ENCODE measurements at places on chromosomes 2 and 18.

GRCh38 chr2:101112772-101113157, 38.4 kb downstream of the TBC1D8 start:
- no peak for DNase-seq

DNA sequence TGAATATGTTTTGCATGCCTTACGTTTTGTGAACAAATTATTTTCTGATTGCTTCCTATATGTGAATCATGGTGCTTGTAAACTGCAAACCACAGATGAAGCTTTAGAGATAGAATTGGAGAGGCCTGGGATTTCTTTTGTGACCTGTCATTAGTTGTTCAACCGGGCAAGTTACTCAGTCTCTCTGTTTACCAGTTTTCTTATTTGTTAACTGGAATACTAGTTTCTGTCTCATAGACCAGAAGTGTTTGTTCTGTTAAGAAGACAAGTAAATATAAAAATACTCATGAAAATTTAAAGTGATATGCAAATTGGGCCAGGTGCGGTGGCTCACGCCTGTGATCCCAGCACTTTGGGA, 27.3 kb downstream of the DGKD start:
- no peak for DNase-seq

DNA sequence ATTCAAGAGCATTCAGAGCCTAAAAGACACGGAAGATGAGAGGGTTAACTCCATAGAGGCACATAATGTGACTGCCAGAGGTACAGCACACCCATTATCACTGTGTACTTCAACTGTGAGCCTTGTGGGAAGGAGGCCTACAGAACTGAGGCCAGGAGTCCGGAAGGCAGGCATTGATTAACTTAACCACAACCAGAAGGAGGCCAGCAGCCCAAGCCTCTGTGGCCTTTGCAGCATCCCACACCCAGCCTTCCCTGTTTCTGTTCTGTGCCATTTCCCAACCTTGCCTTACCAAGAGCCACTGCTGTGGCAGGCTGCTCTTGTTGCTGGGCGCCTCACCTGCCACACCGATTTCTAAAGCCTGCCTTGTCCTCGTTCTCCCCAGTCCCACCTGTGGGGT, 27.2 kb downstream of the SIGLEC15 start:
- no peak for DNase-seq

DNA sequence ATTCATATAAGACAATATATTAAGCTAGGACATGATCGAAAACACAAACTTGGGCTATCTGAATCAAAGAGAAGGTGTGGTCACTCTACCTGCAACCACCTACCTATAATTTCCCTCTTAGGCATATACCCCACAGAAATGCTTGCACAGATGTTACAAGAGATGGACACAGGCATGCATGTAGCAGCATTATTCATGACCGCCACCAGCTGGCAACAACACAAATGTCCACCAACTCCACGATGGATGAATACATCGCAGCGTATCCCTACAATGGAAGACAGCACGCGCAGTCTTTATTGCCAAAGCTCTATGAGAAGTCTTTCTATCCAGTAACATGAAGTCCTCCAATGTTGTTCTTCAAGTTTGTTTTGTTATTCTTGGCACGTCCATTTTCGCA, 90.8 kb downstream of the ARL4C start:
- DNase-seq: no peak
